ENCODE measurements at places on chromosomes 1 and 21.

GRCh38 chr21:42218836-42219605, at the start of gene ABCG1:
TSS of gene ABCG1 (plus strand) at chr21:42219140. CDS start at chr21:42219263, 123 bp downstream.
- DNase-seq, result no peak

DNA sequence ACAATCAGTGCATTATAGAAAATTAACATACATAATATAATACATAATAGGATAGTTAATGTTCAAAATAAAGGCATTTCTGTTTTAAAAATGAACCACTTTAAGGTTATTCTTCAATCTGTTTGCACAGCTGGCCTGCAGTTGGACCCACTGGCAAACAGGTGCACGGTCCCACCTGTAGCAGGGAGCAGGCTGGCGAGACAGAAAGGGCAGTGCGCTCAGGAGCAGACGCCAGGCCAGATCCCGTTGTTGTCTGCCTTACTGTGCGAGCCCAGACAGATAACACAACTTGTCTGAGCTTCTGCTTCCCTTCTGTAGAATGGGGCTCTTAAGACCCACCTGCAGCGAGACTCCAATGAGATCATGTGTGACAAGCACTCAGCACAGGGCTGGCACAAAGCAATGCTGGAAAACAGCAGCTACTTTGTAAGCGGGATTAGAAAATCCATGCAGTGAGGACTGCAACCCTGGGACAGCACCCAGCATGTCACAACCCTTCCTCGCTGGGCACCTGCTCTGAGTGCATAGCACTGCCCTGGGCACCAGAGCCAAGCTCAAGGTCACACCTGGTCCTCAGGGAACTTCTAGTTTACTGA, 33.5 kb downstream of the VPS26C start:
- no peak for DNase-seq

GRCh38 chr1:75170011-75170410, 35.8 kb downstream of the LHX8 start:
- DNase-seq, result no peak

GRCh38 chr1:21579791-21580190, 70.6 kb downstream of the ALPL start:
- no peak for DNase-seq

GRCh38 chr1:25731626-25732370, 68.2 kb upstream of the SELENON start:
- DNase-seq, result no peak

DNA sequence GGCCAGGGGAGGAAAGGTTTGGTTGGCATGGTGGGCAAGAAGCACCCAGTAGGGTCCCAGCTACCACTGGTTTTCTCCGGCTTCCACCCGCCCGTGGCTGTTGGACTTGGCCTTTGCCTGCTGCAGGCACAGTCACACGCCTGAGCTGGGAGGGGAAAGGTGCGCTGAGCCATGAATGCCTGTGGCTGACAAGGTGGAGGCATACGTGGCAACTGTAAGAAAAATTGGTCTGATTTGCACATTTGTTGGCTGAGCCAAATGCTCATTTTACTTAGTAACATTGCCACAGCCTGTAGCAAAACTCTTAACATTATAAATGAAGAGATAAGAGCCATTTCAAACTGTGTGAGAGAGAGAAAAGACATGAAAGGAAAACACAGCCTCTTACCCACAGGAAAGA, 191.6 kb downstream of the PTPRC start:
- no peak for DNase-seq

DNA sequence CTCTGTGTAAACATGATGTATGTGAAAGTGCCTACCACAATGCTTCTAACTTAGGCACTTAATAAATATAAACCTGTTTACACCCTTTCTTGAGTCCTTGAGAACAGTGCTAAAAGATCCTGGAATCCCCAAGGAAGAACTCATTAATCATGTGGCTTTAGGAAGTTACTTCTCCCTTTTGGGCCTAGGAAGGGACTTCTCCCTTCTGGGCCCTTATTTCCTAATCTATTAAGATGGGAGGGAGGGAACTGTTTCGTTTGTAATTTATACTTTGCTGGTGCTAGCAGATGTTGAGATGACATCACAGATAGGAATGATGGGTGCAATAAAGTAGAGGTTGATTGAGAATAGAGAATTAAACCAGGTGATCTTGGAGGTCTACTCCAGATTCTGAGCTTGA, 1.2 kb downstream of the BTF3L4 start:
- DNase-seq, result peak; percentile 30

- DNase-seq, result peak; percentile 23
Observed at GRCh38 chr1:93288558-93288957, 57.1 kb upstream of the DR1 start.

DNA sequence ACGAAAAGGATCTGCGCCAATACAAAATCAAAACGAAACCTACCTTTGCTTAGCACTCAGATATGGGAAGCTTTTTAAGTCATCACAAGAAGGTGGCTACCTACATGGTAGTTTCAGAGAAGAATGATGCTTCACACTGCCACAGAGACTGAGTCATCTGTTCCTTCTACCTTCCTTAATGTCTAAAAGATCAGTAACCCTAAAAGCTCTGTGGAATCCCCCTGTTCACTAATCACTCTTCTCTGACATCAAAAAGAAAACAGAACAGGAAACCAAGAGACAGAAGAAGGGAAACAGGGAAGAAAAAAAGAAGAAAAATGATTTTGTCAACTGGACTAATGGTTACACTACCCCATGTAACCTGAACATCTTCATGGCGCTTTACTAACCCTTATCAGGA, 177.2 kb downstream of the SMYD3 start:
- DNase-seq, result no peak

DNA sequence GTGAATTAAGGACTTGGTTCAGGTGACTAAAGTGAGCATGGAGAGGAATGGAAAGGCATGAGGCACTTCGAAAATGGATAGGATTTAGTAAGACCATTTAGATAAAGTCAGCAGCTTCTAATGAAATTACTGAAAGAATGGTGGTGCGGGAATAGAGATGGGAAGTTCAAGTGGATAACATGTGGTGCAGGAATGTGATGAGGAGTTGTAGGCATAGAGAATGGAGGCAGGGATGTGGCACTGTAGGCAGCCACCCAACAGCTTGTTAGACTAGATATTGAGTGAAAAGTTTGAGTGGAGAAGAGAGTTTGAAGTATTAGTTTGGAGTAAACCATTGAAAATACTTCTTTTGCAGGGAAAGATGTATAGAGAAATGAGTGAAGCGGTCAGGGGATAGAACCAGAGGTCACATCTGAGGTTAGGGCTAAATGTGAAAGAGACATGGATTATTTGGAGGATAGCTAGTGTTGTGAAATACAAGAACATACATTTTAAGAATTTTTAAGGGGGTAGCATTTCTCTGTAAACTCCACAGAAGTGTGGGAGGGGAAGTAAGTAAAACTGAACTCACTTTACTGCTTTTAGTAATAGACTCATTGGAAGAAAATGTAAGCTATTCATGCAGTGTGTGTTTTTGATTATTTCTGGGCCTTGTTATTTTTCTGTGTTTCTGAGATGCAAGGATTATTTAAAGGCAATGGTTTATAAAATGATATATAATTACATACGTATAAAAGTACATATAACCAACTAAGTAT, 46.2 kb downstream of the DYRK1A start:
- no peak for DNase-seq

GRCh38 chr1:230186003-230186863, 119.2 kb downstream of the GALNT2 start:
- DNase-seq, result no peak

DNA sequence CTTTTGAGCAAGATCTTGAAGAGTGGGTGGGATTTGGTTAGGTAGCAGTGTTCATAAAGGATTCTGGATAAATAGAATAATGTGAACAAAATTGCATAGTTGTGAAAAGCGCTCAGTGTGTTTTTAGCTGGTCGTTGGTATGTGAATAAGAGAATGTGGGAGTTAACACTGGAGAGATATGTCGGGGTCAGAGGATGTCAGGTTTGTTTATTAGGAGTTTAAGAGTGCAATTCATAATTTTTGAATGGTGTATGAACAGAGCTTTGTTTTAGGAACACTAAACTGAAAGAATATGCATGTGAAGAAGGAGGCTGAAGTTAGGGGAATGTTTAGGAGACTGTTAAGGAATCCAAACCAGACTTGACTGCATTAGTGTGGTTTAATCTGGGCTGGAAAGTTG, 9.4 kb downstream of the USP16 start:
- DNase-seq, result no peak

DNA sequence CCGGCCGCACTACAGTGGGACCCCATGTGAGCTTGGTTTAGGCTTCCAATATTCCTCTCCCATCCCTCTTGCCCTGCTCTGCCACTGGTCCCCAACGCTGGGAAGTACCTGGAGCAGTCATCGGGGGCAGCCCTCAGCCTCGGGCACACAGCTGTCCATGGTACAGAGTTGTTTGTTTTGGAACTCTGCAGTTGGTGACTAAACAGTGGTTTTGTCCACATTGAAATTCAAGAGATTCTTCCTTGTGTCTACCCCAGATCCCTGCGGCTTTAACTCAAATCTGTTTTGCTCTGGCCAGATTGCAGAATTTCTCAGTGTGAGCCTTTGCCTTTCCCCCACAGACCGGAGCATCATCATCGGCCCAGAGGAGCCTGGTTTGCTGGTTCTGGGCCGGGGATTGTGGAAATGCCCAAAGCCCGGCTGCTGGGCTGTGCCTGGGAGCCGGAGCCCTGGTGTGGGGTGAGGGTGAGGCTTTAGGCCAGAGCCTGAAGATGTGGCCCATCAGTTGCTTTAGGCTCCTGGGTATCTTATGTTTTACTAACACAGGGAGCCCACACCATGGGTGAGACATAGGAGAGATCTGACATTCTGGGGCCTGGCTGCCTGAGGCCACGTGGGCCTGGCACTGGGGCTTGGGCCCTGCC, 93.2 kb downstream of the ARHGEF10L start:
- no peak for DNase-seq

- DNase-seq, result no peak
Observed at GRCh38 chr1:160776178-160776577, 19.8 kb upstream of the LY9 start.

DNA sequence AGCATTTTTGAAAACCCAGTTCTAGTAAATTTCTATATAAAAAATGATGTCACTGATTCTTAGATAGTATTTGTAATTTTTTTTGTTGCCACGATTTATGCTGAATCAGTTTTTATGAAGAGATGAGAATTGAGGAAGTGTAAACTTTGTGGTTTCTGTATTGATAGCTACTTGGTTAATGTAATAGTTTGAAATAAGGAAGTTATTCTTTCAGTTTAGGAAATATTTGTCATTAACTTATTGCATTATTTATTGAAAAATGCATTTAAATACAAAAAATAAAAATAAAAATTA, 97.8 kb downstream of the ZFYVE9 start:
- DNase-seq, result no peak

- no peak for DNase-seq
Observed at GRCh38 chr1:66571789-66572188, 37.8 kb downstream of the SGIP1 start.

DNA sequence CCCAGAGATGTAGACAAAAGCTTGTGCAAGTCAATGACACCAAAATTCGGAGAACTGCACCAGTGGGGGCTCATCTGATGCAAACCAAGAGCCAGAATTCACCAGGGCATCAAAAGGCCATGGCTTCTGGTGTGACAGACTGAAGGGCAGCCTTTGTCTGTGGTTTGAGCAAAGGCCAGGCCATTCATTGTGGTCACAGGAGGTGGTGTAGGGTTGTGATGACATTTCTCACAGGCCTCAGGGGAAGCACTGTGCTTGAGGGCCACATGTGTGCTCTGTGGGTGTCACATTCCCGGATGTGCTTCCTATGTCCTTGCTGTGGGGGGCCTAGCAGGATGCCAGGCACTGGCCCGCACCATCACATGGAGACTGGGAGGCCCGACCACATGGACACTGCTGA, 22.5 kb upstream of the KCNE1 start:
- DNase-seq, result no peak

GRCh38 chr21:34517491-34518245, 5.7 kb upstream of the KCNE1 start:
- DNase-seq, result no peak

GRCh38 chr1:40917995-40918711, 56.0 kb upstream of the CITED4 start:
- DNase-seq, result no peak

All from hematopoietic multipotent progenitor cell treated with erythropoietin and hydrocortisone succinate and interleukin-3 and kit ligand, for 17 days (in vitro differentiated cells).